ENCODE measurements at places on chromosomes 16 and 17. TPM values are rescaled to one million over a fixed set of nuclear protein-coding genes. Genes with fewer than 3 reads are reported as not detected.

DNA sequence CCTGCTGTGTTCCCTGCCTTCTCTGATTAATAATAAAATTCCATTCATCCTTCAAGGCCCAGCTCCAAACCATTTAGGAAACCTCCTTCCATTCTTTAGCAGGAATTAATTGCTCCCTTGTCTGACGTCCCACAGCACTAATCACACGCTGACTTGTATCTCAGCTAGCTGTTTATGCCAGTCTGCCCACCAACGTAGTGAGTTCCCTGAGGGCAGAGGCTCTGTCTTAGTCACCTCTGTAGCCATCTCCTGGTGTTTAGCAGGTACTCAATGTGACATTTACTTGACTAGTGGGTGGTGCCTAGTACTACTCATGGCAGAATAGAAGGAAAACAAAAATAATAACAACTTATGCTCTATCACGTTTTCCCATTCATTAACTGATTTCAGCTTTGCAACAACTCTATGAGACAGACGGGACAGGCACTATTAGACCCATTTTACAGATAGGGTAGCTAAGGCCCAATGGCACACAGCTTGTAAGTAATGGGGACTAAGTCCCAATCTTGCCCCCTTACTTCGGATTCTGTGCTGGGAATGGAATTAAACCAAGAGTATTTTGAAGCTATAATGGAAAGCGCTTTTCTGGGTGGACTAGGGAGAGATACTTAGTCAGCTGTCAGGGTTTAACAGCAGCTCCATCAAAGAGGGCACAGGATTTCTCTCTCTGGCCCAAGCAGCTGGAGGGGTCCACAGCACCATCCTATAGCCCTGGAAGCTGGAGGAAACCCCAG lies 931 bp upstream of the WIPF2 start:
- DNase-seq: no peak

DNA sequence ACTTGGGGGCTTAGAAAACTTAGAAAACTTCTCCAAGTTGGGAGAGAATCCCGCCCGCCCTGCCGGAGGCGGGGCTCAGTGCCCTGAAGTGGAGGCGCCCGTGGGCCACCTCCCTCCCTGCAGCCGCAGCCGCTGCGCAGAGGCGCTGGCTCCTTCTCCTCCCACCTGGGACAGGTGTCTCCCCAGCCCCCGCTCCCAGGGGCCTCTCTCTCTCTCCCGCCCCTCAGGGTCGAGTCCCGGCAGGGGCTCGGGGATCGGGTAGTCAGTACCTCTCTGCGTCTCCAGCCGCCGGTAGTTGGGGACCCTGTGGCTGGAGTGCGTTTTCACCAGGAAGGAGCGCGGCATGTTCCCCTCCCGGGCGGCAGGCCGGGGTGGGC lies 257 bp downstream of the SNAI3 start:
- no peak for DNase-seq

DNA sequence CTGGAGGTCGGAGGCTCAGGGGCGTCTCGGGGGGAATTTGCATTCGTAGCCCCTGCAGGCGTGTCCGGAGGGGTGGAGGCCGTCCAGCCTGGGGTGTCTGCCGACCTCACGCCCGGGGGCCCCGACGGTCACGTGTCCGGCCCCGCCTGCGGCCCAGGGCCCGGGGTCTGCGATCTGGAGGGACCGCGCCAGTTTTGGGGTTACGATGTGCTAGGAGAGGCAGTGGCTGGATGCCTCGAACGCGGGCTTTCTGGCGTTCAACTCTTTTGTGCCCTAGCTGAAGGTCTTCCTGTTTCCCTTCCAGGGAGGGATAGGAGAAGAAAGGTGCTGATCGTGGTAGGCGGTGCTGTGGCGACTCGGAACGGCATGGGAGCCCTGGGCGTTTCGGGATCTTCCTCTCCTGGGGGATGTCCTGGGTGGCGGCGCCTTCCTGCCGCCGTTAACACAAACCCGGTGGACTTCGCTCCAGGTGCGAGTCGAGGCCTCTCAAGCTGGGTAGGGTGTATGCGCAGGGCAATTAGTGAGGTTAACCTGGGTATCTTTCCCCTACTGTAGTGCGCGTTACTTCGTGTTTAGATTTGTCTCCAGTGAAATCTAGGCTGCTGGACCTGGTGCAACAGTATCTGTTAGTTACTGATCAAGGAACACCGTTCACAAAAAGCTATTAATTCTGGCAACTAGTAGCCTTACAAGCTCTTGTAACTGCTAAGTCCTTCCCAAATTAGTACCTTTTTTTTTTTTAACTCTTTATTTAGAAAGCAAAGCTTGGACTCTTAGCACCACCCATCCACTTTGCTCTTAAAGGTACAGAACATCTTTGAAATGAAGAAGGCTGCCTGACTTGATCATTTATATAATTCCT lies 1.3 kb downstream of the AKAP1 start:
- peak; percentile 37 for DNase-seq

GRCh38 chr17:80834893-80835275 lies 156.8 kb upstream of the CHMP6 start:
- no peak for DNase-seq

- peak; percentile 73 for DNase-seq
These were observed 30.3 kb downstream of the HMOX2 start for GRCh38 chr16:4506450-4506849.

DNA sequence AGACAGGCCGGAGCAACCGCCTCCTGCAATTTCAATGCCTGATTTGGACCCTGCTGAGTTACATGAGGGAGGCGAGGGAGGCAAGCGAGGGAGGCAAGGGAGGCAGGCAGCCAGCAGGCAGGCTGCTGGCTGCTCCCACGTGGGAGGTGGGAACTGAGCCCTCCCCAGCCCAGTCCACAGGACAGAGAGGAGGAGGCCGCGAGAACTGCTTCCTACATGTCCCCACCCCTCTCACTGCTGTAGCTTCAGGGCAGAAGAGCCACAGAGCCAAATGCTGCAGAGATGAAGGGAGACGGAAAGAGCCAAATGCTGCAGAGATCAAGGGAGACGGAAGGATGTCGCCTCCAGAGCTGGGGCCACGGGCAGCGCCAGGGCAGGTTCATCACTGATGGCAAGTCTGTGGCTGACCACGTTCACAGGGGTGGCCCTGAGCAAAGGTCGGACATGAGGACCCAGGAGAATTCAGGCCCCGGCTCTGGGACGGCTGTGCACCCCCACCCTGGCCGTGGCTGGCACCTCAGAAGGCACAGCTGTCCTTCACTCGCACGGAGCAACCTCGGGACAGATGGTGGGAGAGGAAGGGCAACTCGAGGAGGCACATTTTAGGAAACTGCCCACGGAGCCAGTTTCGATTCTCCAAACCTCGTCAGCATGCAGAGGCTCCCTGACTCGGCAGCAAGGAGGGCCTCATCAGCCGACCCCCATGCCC lies 21.5 kb downstream of the RPH3AL start:
- DNase-seq: no peak

DNA sequence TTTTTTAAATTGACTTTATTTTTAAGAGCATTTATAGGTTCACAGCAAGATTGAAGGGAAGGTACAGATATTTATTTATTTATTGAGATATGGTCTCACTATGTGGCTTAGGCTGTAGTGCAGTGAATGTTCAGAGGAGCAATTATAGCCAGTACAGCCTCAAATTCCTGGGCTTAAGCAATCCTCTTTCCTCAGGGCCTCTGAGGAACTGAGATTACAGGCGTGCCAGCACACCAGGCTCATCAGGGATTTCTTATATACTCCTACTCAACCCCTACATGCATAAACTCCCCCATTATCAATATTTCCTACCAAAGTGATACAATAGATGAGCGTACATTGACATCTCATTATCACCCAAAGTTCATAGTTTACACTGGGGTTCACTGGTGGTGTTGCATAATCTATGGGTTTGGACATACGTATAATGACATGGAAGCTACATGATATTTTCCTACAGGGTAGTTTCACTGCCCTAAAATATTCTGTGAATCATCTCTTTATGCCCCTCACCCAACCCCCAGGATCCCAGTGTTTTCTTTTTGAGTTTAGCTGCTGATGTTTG lies 33.5 kb downstream of the HS3ST3B1 start:
- no peak for DNase-seq

DNA sequence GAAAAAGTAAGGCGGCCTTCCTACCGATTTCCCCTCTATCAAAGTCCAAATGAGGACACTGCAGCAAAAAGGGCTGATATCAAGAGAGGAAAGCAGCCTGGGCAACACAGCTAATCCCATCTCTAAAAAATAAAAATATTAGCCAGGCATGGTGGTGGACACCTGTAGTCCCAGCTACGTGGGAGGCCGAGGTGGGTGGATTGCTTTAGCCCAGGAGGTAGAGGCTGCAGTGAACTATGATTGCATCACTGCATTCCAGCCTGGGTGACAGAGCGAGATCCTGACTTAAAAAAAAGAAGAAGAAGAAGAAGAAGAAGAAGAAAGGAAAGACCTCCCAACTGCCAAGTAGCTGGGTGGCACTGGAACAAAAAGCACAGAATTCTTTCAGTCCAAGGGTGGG lies 14.4 kb downstream of the CACNB1 start:
- DNase-seq: no peak

DNA sequence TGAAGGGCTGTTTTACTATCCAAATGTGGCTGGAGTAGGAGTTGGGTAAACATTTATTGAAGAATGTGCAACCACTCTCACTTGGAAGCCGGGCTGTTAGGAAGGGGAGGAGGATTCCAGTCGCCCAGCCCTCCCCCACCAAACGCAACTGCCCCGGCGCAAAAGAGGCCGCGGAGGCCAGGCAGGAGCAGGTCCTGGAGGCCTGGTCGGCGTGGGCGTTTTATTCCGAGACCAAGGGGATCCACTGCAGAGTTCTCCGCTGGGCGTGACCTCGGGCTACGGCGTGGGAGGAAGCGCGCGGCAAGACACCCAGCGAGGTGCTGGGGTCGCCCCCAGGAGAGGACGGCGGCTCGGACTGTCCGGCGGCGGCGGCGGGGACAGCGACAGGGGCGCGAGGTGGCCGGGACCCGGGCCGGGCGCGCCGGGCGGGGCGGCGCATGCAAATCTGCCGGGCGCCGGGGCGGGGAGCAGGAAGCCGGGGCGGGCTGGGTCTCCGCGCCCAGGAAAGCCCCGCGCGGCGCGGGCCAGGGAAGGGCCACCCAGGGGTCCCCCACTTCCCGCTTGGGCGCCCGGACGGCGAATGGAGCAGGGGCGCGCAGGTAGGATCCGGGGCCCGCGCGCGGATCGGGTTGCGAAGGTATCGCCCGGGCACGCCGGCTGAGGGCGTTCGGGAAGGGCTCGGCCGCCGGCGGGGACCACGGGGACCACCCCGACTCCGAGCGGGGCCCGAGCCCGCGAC lies at the start of gene IL4R:
TSS of gene IL4R (plus strand) at position 553 of the 739 bp plus-strand sequence. CDS start 26,230 bp downstream, outside the sequence.
- peak; percentile 59 for DNase-seq

DNA sequence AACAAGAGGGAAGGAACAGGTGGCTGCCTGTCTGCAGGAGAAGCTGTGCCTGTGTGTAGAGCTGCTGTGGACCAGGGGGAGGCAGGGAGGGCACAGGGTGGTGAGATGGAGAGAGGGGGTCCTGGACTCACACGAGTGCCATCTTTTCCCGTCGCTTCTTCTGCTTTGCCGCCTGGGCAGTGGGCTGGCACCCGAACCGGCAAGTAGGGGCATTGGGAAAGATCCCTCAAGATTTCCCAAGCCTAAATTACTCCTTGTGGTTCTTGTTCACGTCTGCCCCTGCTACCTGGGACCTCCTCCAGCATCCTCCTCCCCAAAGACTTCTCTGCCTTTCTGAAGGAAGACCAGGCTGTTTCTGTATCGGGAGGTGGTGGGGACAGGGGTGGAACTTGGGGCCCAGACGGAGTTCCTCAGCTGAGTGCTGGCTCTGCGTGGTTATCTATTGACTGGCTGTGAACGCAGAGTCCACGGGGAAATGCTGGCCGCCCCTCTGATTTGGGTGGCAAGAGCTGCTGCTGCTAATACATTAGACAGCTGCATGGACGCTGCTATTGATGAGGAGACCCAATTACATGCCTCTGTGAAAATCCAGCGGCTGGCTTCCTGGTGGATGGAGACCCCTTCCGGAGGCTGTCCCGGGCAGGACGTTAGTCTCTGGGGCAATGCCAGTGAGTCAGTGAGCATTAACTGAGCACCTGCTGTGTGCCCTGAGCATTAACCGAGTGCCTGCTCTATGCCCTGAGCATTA lies 114.5 kb downstream of the OR1D5 start:
- no peak for DNase-seq

GRCh38 chr16:74724820-74725549 lies 24.3 kb upstream of the MLKL start:
- peak; percentile 59 for DNase-seq

GRCh38 chr17:36979565-36979941 lies 30.8 kb downstream of the AATF start:
- no peak for DNase-seq

DNA sequence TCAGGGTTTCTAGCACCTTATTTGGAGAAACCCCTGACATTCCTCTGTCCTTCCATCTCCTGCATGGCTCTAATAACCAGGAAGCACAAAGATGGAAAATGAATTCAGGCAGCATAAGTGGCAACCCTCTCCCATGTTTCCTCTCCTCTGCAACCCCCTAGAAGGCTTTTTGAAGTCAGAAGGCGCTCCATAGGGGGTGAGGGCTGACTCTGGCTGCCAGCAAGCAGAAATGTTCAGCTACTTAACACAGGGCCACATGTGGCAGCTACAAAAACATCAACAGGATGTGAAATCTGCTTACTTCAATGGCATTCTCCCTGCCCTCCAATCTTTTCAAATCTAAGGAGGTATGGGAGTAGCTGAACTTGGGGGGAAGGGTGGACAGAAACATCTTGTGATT lies 55.2 kb upstream of the IRX5 start:
- no peak for DNase-seq

DNA sequence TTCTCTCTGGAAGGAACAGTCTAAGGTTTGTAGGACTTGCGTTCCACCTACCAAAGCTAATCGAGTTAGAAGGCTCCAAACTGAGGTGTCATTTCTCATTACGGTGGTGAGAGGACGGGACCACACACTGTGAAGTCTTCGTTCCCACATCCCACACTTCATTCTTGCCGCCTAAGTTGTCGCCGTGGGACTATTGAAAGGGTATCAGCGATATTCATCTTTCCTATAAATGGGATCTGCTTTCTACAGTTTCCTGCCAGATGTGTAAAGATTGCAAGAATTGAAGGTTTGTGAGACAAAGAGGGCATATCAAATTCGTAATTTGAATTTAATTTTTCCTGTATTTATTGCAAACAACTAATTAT lies 608 bp upstream of the TRIM37 start:
- DNase-seq: no peak

- no peak for DNase-seq
These were observed 71.3 kb downstream of the NEUROD2 start for GRCh38 chr17:39536468-39536867.

GRCh38 chr17:21189361-21189760 lies 24.6 kb downstream of the TMEM11 start:
- DNase-seq: no peak

Gene RNF157
- total RNA-seq: 3.3 TPM

Gene KIF2B
- not detected for total RNA-seq

Gene FNDC8
- total RNA-seq: not detected

Gene MAF
- 84.3 TPM for total RNA-seq

Gene MT4
- not detected for total RNA-seq

Gene FBXL20
- 31.8 TPM for total RNA-seq

Measured in mucosa of gallbladder (tissue), 1 donor.